ENCODE measurements at places on chromosomes 2 and 18.

DNA sequence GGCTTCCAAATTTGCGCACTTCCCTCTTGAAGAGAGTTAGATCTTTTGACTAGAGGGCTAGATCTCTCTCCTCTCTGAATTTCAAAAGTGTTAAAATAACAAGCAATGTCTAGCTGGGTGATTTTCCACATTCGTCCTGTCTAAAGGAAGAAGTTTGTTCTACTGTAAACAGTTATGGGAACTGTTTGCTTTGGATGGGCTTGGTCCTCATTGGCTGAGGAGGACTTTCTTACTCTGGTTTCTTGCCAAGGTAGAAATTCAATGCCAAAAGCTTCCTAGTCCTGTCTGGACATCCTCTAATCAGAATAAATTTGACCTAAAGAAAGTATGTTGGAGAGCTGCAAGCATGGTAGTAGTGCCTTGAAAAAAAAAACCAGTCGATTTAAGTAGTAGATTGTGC, 47.4 kb upstream of the RAPH1 start:
- no peak for DNase-seq

DNA sequence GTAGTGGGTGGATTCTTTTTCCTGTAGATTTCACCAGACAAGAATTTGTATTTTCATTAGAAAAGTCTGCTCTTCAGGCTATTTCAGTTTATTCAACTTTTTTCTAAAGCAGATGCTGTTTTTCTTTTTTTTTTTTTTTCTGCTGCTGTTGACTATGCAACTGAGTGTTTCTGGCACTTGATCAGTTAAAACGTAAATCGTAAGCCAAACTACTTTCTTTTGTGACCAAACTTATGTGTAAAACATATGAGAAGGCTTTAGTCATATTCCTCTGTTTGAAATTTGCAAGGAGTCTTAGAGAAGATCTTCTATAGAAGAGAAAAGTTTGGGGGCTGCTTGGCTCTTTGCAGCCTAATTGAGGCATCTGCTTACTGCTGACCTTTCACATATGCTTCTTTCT, 170.1 kb downstream of the PARD3B start:
- DNase-seq: no peak

GRCh38 chr2:96131813-96132745, 6.2 kb downstream of the ASTL start:
- no peak for DNase-seq

DNA sequence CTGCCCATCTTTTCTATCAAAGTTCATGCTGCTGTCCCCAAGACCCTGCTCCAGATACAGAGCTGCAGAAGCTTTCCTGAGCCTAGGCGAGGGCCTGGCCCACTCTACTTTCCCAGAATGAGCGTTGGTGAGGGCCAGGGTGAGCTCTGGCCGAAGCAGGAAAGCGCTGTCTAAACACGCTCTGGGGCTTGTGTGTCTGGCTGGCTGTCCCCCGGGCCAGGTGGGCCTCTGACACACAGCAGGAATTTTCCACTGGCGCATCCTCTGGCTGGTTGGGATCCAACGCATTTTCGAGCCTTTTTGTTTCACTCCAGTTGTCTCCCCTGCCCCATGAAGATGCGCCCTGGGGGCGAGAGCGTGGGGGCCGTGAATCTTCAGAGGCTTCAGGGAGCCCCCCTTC, 17.8 kb upstream of the KCNK3 start:
- no peak for DNase-seq
